Astrocyte (in vitro differentiated cells and primary cell): ENCODE measurements at places on chromosomes 2 and 18. TPM values are rescaled to one million over a fixed set of nuclear protein-coding genes. Genes with fewer than 3 reads are reported as not detected.

The GALM gene
- total RNA-seq = 9.8 and 10.1 TPM in 2 replicates

The ST8SIA5 gene
- total RNA-seq = 0.24 and 0.36 TPM in 2 replicates

The METAP1D gene
- 6.5 and 7.9 TPM in 2 replicates for total RNA-seq

The CHRND gene
- total RNA-seq = not detected in 2 replicates

The EDAR gene
- 0.12 TPM in 1 of 2 replicates, not detected in the other for total RNA-seq

The NCKAP1 gene
- total RNA-seq = 164 and 167 TPM in 2 replicates

The DIPK1C gene
- not detected in 2 replicates for total RNA-seq

The MDH1B gene
- total RNA-seq = 1.8 and 1.9 TPM in 2 replicates

The FTCDNL1 gene
- total RNA-seq = 0.45 and 0.48 TPM in 2 replicates

The DGKD gene
- 17.7 and 18.1 TPM in 2 replicates for total RNA-seq

The GCG gene
- total RNA-seq = not detected in 2 replicates

The HAT1 gene
- total RNA-seq = 28.6 and 29.1 TPM in 2 replicates

The RAX gene
- total RNA-seq = not detected in 2 replicates

The UGT1A8 gene
- not detected in 2 replicates for total RNA-seq

The ACTG2 gene
- total RNA-seq = 298 and 540 TPM in 2 replicates

The COL3A1 gene
- 350 and 458 TPM in 2 replicates for total RNA-seq

The IL1A gene
- total RNA-seq = 0.31 and 0.43 TPM in 2 replicates

The CDH7 gene
- 0.43 TPM in 2 replicates for total RNA-seq
